ENCODE measurements at places on chromosomes 2 and 18.

- peak; percentile 52 for DNase-seq
Observed at GRCh38 chr2:239544918-239545465, 144.2 kb upstream of the HDAC4 start.

- DNase-seq, result no peak
Observed at GRCh38 chr2:157876786-157877138, 632 bp upstream of the ACVR1 start.

DNA sequence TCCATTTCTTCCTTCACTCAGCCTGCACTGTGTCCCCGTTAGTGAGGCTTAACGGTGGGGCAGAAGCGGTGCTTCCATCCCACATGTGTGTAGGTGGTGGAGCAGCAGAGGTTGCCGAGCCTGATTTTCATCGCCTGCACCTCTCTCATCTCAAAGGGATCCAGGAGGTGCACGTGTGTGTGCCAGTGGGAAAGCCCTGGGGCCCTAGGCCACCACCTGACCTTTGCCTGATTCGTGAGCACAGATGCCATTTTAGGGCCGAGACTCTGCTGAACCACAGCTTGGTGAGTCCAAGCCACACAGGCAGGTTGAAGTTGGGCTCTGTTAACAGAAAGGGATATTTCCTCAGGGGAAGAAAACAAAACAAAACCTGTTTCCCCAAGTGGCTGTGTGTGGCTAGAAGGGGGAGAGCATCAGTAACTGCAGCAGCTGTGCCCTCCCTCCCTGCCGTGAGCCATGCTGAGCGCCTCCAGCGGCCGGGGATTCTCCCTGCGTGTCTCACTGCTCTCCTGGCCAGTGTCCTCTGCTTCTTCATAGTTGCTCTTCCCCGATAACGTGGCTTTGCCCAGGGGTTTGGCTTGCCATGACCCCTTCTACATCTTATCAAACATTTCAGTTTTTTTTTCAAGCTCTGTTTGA is 81.5 kb downstream of the MAPRE2 start:
- DNase-seq, result no peak

GRCh38 chr2:46157966-46158310 is 139.3 kb upstream of the EPAS1 start:
- DNase-seq, result no peak

DNA sequence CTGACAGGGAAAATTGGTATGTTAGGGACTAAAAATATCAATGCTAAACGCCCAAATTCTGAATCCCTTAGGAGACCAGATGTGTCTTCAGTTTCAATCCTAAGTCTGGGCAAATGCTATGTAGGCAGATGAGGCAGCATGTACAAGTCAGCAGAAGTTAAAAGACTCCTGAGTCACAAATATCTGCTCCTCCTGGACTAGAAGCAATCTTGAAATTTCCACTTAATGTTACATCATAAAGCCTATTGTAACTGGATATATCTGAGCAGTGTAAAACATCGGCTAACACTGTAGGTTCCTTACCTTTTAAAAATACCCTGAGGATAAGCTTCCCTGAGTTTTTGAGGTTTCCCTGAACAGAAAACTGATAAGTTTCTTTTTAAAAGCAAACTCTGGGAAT is 1087.6 kb upstream of the PIK3C3 start:
- no peak for DNase-seq

GRCh38 chr18:7089369-7089768 is 28.2 kb downstream of the LAMA1 start:
- DNase-seq, result no peak

DNA sequence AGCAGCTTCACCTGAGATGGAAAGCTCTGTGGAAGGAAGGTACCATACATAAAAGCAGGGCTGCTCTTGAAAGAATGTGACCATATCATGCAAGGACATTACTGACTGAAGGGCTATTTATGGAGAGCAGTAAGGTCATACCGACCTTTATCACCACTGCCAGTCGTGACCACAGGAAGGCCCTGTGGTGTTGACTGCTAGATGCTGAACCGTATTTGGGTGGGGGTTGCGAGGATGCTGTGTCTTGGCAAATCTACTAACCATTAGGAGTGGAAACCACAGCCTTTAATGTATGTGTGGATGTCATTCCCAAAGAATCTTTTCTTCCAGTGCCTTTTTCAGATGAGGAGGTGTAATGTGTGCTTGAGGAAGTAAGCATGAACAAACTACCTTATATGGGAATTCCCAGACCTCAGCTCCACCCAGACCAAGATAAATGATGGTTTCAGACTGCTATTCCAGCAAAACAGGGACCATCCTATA is 60.8 kb downstream of the LIMS1 start:
- no peak for DNase-seq

DNA sequence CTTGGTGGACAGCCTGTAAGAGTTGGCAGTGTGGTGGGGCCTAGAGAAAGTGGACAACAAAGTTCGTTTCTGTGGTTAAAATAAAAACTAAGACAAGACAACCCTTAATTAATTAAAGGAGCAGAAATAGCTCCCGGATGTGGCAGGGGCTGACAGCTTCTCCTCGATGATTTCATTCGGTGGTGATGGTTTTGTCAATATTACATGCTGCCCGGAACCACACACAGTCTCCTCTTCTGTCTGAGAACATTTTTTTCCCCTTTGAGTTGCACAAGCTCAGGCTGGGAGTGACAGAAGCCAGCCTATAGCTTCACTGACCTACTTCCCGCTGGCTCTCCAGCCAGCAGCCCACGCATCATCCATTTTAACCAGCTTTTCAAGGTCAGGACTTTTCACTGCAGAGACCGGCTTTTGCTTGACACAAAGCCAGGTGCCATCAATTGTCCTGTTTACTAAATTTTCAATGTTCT is 378.8 kb downstream of the SLC4A3 start:
- DNase-seq, result no peak

- DNase-seq, result no peak
Observed at GRCh38 chr2:65722028-65722778, 289.8 kb upstream of the SPRED2 start.

- DNase-seq, result no peak
Observed at GRCh38 chr2:27255660-27256059, 7.2 kb downstream of the SLC30A3 start.

Data from activated CD8-positive, alpha-beta memory T cell treated with anti-CD3 and anti-CD28 coated beads for 4 hours (primary cell).